ENCODE measurements at places on chromosomes 3 and 15. TPM values are rescaled to one million over a fixed set of nuclear protein-coding genes. Genes with fewer than 3 reads are reported as not detected.
A peak's percentile ranks its signal among the peaks of the same experiment; 100 is the strongest.

CHRD gene
- 1.9 TPM for total RNA-seq

CHP1 gene
- 87.0 TPM for total RNA-seq

AADACL2 gene
- not detected for total RNA-seq

DNA sequence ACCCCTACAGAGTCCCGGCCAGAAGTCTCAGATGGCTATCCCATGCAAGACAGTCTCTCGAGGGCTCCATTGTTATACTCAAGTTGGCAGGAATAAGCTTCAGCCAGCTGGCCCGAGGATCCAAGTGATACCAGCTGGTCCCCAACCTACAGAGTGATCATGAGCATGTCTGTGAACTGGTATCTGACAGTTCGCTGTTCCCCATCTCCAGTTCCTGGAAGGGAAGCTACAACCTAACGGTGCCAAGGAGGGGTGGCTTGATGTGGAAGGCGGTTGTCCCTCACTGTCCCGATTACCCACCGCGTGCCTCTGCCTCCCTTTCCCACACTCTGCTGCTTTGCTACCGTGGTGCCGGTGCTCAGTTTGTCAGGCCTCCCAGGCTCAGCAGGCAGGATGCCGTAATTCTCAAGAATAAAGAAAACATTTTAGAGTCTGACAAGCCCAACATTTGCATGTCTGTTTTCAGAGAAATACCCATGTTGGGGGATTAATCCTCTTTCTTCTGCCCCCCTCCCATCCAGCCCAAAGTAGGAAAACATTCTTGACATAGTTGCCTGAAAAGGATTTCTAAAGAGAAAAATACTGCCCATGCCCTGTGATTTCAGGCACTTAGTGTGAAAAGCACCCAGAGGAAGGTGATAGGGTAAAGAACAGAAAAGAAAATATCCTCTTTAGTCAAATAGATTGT is 49.4 kb upstream of the HES1 start:
- DNase-seq, result no peak

DNA sequence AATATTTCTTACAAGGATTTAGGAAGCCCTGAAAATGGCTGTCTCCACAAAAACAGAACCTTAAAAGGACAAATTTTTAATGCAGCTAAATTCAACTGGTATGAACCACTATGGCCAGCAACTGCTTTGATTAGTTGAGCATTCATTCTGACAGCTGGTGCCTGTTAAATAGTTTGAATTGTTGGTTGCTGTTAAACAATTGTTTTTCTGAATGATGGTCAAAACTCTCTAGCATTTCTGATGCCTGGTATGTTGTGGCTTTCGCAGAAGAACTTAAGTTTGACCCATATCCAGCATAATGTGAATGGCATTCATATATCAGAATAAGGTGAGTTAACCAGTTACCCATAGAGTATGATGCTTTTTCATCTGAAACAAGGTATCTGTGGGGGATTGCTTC is 138.4 kb downstream of the MEIS2 start:
- DNase-seq, result no peak

- DNase-seq, result no peak
Measured at GRCh38 chr3:65836047-65836446, 202.7 kb downstream of the MAGI1 start.

ISG20 gene
- 4.4 TPM for total RNA-seq

- DNase-seq, result no peak
Measured at GRCh38 chr3:127419182-127419581, 131.3 kb upstream of the PRR20G start.

DNA sequence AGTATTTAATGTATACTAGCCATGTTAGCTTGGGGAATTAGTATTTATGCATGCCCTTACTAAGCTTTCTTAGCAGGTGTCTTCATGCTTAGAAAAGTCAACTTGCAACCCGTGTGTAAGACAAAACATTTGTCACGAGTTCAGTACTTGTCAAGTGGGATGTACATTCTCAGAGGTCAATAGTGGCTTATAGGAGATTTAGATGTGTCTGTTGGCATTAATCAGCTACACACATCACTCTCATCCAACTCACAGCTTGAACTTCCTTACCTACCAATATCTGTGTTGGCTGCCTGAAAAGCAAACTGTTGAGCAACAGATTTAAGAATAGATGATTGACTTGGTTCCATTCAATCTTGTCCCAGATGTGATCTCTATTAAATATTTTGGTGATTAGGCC is 109.5 kb downstream of the ROBO2 start:
- DNase-seq, result no peak

- DNase-seq, result no peak
Measured at GRCh38 chr15:29352402-29352801, 82.8 kb upstream of the NSMCE3 start.

TM6SF1 gene
- 0.96 TPM for total RNA-seq

DNA sequence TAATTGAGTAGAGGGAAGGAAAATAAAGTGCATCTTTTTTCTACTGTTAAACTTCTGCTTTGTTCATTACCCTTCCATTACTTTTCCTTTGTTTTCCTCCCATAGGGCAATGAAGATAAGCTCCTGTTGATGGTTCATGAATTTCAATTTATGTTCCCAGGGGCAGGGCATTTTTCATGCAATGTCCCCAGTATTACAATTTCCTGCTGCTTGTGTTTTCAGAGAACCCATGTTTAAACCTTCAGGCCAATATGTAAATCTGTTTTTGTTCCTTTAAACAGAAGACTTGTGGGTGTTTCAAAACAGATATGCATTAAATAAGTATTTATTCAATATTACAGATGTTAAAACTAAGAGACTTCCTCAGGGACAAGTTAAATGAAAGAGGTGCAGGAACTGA is 834.5 kb downstream of the ZPLD1 start:
- DNase-seq, result no peak

RTP3 gene
- not detected for total RNA-seq

DNA sequence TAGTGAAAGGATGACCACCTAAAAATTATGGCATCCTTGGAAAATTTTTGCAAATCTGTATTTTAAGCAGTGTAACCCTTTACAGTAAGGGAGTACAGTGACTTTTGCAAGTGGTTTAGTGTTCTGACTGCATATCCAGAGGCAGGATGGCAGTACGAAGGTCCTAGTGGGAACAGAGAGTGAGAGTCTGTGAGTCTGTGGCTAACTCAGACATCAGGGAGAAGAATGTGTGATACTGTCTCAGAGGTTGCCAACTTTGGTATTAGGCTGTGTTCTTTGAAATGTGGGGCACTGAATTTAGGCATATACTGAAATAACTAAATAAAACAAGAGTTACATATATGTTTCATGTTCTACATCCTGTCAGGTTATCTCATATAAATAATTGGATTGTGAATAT is 25.7 kb downstream of the PRKCI start:
- DNase-seq, result no peak

GRCh38 chr15:82540055-82540983 is at the start of gene RPS17:
TSS of gene RPS17 (minus strand) at chr15:82540457. CDS start at chr15:82540428, 29 bp downstream.
- DNase-seq, result peak; percentile 96

- DNase-seq, result no peak
Measured at GRCh38 chr3:8255725-8256124, 245.9 kb upstream of the LMCD1 start.

- DNase-seq, result no peak
Measured at GRCh38 chr3:8485943-8486342, 15.7 kb upstream of the LMCD1 start.

PDE12 gene
- 18.9 TPM for total RNA-seq

ARPP19 gene
- total RNA-seq, result 247 TPM

DNA sequence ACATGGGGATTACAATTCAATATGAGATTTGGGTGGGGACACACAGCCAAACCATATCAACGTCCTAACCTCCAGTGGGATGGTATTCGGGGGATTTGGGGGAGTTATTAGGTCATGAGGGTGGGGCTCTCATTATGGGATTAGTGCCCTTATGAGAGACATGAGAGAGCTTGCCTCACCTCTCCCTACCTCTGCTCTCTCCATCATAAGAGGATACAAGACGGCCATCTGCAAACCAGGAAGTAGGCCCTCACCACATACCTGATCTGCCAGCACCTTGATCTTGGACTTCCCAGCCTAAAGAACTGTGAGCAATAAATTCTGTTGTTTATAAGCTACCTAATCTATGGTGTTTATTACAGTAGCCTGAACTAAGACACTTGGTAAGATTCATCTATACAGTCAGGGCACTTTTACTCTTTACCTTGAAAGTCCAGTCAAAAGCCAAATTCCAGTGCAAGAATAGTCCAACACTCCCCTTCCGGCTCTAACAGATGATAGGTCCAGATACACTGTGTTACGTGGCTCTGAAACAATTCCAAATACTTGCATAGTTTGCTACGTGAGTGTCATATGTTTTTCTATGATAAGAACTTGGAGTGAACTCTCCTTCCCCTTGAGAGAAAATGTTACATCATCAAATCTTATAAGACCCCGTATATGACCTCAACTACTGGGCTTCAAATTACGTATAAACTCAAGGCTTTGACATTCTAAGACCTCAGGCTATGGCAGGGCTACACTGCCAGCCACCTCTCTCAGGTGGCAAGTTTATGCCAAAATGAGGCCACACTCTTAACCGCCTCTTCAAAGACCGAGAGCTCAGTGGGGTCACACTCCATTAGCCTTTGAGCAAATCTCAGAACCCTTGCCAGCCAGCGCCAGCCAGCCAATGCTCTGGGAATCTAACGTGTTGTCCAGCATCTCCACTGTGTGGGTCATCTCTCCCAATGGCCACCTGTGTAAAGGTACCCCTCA is 129.9 kb downstream of the XXYLT1 start:
- DNase-seq, result no peak

DNA sequence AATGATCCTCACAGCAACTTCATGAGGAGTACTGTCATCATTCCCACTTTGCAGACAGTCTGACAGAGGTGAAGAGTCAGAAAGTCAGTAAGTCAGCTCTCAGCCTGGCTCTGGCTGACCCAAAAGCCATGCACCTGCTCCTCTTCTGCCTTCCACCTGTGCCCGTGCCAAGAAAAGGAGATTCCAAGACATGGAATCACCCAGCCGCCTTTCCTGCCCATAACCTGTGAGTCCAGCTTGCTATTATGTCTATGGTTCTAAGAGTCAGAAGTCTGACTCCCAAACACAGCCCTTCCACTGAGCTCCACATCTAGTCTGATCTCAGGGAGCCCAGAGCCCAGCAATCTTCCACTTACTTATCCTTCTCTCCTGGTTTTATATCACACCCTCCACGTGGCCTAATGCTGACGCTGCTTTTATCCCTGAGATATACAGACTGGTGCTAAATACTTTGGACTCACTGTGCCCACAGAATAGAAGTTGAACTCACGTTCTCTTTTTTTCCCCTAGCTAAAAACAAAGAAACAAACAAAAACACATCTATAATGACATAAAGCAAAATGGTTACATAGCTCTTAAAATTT is 66.0 kb downstream of the PLD1 start:
- DNase-seq, result no peak

C2CD4B gene
- 0.22 TPM for total RNA-seq

- DNase-seq, result no peak
Measured at GRCh38 chr3:17201538-17201937, 316.8 kb downstream of the PLCL2 start.

KNG1 gene
- not detected for total RNA-seq

DNA sequence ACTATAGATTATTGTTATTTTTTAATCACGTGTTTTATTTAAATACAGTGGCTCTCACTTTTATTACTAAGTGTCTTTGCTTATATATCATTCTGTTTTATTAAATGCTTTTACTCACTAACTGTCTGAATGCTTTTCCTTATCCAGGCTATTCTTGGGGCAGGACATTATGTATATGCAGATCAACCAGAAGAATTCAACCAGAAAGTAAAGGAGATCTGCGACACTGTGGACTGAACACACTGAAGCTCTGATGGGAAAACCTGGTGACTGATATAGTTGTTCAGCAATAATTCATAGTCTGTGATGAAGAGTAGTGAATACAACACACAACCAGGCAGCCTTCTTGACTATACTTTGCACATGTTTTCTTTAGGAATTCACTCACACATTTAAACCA is 27.6 kb downstream of the ABHD5 start:
- no peak for DNase-seq

PRTG gene
- total RNA-seq, result 4.4 TPM

INKA1 gene
- total RNA-seq, result 1.2 TPM

- no peak for DNase-seq
Measured at GRCh38 chr3:79247725-79248043, 520.1 kb downstream of the ROBO1 start.

DNA sequence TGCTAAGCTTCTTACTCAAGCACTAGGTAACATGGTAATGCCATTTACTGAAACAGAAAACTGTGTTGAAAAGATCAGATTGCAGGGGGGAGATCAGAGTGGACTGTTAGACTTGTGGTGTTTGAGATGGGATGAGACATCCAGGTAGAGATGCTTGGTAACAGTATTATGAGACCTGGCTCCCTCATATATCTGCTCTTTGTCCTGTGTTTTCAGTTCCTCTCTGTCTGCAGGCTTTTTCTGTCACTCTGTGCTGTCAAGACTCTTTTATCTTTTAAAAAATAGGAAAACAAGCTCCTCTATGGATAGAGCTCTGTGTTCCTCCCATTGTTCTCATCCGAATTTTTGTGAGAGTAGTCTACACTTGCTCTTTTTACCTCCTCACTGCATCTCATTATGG is 48.1 kb downstream of the CALML4 start:
- DNase-seq, result no peak

ADCY5 gene
- total RNA-seq, result 6.1 TPM

- no peak for DNase-seq
Measured at GRCh38 chr3:118101891-118102290, 932.8 kb downstream of the IGSF11 start.

- peak; percentile 44 for DNase-seq
Measured at GRCh38 chr3:119580067-119580760, 922 bp downstream of the ADPRH start.

DNA sequence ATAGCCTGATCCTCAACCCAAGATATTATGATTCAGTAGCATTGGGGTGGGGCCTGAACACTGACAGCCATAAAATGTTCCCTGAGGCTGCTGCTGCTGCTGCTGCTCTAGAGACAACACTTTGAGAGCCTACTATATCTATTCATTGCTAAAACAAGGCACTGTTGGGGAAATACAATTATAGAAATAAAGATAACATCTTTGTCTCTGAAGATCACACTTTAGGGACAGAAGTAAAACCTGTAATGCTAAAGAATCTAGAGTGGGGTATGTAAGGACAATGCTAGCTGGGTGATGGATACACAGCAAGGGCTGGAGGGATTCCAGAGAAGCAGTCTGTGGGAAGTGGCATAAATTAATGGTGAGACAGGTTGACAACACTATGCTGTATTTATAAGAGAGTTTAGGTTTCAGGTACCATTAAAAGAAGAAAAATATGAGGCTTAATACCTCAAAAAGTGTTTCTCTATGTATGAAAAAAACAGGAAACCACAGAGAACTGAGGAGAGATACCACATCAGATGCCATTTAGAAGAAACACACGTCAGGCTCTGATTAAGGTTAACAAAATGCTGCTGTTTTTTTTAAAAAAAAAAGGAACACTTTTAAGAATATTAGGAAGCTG is 115.9 kb downstream of the CBLB start:
- no peak for DNase-seq

- DNase-seq, result no peak
Measured at GRCh38 chr3:81749265-81749664, 12.2 kb downstream of the GBE1 start.

DNA sequence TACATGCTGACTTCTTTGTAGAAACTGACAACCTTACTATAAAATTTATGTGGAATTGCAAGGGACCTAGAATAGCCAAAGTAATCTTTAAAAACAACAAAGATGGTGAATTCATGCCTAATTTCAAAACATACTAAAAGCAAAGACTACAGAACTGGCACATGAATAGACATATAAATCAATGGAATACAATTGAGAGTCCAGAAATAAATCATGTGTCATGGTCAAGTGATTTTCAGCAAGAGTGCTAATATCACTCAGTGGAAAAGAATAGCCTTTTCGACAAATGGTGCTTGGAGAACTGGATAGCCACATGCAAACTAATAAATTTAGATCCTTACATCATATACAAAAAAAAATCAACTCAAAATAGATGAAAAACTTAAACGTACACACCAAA is 8.7 kb downstream of the IMPG2 start:
- no peak for DNase-seq
